ENCODE measurements at places on chromosomes 3 and 15. TPM values are rescaled to one million over a fixed set of nuclear protein-coding genes. Genes with fewer than 3 reads are reported as not detected.

Gene HCLS1
- 8.6 TPM for polyA plus RNA-seq

- no peak for DNase-seq
Observed at GRCh38 chr15:28086175-28086703, 12.9 kb downstream of the OCA2 start.

GRCh38 chr15:63504247-63504978, at the start of gene USP3:
USP3 (plus strand) TSS chr15:63504593; CDS start chr15:63504740, 147 bp downstream.
- DNase-seq = peak; percentile 96

GRCh38 chr3:183449391-183449790, 21.0 kb upstream of the MCF2L2 start:
- DNase-seq = no peak
